ENCODE measurements at places on chromosomes 2 and 18. TPM values are rescaled to one million over a fixed set of nuclear protein-coding genes. Genes with fewer than 3 reads are reported as not detected.

DNA sequence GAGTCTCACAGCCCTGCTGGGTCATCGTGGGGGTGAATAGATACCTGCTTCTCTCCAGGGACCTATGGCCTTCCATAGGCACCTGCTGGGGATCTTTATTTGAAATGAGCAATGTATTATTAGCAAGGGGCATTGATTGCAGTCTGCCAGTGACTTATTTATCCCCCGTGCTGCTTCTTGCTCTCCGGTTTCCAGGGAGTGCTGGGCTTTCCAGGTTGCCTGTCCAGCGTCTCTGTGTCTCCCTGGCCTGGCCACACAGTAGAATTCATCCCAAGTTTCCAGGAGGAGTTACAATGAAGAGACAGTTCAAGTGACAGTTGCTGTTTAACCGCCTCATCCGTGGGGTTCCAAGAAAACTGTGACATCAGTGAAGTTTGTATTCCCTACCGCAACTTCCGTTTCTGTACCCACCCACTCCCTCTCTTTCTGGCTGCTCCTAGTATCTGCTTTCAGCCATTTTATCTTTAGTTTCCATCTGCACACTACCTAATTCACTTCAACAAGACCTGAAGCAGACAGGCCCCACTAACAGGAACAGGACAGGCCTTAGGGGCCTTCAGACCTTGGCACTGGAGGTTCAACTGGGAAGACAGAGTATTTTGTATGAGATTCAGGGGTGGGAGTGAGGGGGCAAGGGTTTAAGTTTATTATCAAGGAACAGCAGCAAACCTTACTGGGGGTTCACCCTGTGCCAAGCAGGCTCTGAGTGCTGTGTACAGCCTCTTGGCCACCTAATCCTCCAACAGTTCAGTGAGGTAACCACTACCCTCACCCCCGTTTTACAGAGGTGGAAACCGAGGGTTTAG, 134.8 kb downstream of the PRKCE start:
- DNase-seq: no peak

DNA sequence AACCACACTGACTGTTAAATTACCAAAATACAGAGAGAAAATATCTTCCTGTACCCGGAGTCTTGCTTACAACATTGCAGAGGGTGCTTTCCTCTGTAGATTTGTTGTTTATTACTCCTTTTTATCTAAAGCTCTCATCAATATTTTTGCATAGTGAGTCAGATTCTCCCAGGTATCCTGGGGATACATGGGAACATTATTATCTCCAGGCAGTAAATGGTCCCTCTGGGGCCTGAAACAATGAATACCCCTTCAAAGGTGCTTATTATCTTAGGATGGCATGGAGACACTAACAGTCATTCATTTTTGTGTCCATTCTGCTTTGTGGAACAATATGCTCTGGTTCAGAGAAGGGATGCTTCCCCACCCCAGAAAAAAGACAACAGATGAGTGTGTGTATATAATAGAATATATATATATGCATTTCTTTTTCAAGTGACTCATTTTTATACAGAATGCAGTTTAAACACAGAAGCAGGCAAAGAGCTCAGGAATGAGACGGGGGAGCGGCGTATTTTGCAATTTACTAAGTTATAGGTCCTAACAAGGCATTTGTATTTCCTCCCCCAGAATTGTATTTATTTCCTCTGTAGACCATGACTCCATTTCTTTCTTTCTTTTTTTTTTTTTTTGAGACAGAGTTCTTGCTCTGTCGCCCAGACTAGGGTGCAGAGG, 424.8 kb upstream of the ZEB2 start:
- DNase-seq: no peak

GRCh38 chr2:128651000-128651399, 332.3 kb upstream of the HS6ST1 start:
- no peak for DNase-seq

- no peak for DNase-seq
Measured at GRCh38 chr18:65876310-65876709, 125.5 kb downstream of the CDH7 start.

The CAPN13 gene
- 6.0 TPM for total RNA-seq

GRCh38 chr2:190506666-190507065, 27.9 kb downstream of the NEMP2 start:
- DNase-seq: no peak

DNA sequence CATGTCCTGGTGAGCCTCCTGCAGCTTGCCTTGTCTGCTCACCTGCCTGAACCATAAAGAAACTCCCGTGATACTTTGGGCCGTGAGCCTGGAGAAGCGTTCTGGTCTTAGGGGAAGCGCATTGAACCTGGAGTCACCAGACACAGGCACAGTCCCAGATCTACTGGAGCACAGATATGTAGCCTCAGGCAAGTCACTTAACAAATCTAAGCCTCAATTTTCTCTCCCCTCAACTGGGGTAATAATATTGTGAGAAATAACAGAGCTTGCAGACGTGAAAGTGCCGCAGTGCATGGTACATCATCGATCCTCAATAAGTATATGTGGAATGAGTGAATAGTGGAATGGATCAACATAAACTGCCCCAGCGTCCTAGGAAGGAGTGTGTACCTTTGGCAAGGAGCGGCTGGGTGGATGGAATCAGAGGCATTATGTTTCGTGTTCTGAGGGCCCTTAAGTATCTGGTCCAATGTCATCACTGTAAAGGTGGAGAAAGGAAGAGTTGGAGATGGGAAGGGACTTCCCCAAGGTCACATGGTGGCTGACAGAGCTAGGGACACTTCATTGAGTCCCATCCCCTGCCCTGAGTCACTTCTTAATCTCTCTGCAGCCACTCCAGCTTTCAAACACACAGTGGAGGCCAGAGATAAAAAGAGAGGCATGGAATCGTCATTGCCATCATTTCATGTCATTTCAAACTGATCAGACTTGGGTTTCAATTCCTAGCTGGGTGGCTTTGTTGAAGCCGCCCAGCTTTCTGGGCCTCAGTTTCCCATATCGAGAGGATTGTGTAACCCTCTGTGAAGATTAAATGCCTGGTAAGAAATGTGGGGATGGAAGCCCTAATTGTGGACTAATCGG, 172.4 kb downstream of the DDX1 start:
- no peak for DNase-seq

DNA sequence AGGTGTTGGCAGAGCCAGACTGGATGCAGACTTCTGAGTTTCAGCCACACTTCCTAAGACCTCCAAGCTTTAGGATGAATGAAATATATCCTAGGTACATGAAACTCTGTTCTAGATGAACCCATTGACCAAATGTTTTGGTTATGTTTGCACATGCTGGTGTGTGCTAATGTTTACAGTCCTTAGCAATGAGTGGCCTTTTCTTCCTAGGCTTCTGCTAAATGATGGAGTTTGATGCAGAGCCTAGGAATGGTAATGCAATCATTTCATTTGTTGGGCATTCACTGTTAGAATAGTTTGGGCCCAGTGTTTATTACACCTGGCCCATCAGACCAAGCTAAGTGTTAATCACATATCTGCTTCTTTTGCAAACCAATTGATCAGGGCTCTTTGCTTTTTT, 464.7 kb downstream of the MEIS1 start:
- no peak for DNase-seq

GRCh38 chr2:96254571-96254970, 11.2 kb downstream of the TMEM127 start:
- DNase-seq: no peak

- DNase-seq: peak; percentile 6
Measured at GRCh38 chr2:223442847-223443246, 159.3 kb downstream of the SCG2 start.

DNA sequence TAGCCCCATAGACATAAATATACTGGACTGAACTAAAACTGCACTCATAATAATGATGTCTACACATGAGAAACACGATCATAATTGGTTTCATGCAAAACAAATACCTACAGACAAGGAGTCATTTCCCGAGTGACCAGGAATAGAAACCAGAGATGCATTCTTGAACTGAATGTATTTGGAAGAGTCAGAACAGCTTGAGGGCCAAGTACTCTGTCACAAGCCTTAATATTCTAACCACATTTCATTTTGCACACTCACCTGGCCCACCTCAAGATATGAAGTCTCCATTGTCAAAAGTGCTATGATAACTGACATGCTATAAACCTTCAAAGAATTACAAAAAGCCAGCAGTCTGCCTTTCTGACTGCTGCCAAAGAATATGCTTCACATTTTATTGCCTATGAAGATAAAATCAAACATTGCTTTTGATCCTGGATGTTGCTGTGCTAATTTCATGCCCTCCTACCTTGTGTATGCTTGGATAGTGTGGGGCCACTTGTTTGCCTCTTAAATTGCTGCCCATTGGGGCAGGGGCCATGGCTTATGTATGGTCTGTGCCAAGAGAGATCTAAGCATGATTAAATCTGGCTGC, 18.9 kb upstream of the ASAP2 start:
- DNase-seq: no peak

DNA sequence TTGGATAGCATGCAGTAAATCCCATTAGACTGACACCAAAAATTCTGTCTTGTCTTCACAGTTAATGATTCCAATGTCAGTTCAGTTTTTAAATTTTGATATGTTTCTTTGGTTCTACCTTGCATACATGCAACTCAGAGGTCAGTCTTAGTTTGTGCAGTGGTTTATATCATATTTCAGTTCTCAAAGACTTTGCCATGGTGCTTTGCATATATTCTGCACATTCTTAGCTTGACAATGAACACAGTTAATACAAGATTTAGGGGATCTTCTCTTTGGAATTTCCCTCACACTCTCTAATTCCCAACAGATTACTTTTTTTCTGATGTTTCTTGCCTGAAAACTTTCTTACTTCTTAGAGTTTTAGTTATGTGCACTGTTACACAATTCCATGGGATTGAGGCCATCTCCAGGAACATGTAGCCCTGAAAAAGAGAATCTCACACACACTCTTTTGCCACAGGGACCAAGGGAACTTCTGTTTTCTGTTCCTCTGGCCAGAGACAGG, 17.3 kb downstream of the NOL4 start:
- no peak for DNase-seq

The CDH20 gene
- total RNA-seq: 1.1 TPM

- DNase-seq: peak; percentile 76
Measured at GRCh38 chr2:21270708-21271122, 146.9 kb downstream of the TDRD15 start.

DNA sequence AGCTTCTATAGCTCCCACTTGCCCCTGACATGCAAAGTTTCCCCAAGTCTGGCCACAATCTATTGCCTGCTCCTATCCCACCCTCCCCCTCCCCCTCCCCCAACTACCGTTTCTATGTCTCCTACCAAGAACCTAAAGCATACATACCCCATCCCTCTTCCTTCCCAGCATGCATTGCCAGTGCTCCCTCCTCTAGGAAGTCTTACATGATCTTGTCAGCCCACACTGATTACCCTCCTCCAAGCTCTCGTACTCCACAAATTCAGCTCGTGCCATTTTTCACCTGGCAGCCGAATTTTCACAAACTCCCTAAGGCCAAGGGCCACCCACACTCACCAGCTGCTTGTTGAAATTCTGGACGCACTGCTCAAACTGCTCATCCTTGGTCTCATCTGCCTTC, 30.7 kb downstream of the BIN1 start:
- no peak for DNase-seq

DNA sequence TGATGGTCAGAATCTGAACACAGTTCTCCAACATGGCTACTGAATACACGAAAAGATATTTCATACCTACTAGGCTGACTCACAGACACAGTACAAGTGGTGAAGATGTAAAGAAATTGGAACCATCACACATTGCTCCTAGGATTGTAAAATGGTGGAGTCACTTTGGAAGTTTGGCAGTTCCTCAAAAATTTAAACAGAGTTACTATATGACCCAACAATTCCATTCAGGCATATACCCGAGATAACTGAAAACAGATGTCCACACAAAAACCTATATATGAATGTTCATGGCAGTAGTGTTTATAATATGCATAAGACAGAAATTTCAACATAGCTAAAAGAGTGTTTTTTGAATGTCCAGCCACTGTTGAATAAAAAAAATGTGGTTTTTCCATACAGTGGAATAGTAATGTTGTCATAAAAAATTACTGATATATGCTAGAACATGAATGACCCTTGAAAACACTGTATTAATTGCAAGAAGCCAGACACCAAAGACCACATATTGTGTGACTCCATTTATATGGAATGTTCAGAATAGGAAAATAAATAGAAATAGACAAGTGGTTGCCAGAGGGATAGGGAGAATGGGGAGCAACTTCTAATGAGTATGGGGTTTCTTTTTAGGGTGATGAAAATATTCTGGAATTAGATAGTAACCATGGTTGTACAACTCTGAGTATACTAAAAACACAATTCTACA, 10.1 kb downstream of the RMP24 start:
- DNase-seq: no peak

DNA sequence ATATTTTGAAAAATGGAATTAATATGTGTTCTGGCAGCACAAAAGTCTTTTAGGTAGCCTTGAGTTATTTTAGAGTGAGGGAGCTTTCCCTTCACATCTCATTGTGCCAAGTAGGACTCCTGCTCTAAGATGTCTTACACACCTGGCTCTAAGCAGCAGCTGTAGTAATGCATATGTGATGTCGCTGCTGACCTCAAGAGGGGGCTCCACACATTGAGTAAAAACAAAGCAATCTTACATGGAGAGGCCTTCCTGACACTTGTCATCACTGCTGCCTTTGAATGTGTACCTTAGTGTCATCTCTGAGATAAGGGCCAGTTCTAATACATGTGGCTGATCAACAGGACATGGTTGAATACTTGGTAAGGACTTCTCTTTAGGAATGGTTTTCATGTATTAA, 75.8 kb downstream of the ACTR3 start:
- DNase-seq: no peak

The ALPI gene
- total RNA-seq: not detected

- no peak for DNase-seq
Measured at GRCh38 chr2:113233593-113234550, 44.8 kb downstream of the PAX8 start.

DNA sequence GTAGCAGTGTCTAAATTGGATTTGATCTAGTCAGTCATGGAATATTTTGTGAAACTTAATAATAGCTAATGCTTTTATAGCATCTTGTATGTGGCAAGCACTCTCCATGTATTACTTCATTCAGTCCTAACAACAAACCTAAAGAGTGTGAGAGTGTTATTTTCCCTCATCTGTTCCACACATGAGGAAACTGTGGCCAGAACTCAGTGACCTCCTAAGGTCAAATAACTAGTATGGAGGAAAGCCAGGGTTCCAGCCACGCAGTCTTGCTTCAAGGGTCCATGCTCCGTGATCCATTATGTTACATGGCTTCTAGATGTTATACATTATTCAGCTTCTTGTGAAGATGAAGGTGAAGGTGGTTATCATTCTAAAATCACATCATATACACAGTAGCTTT, 45.5 kb downstream of the TWSG1 start:
- DNase-seq: no peak

All from urinary bladder (tissue), 4 donors.